ENCODE measurements at places on chromosomes 1 and 21.

GRCh38 chr1:107315652-107316051 is 174.8 kb downstream of the NTNG1 start:
- DNase-seq = no peak

GRCh38 chr1:11245904-11246719 is 16.2 kb downstream of the MTOR start:
- no peak for DNase-seq

DNA sequence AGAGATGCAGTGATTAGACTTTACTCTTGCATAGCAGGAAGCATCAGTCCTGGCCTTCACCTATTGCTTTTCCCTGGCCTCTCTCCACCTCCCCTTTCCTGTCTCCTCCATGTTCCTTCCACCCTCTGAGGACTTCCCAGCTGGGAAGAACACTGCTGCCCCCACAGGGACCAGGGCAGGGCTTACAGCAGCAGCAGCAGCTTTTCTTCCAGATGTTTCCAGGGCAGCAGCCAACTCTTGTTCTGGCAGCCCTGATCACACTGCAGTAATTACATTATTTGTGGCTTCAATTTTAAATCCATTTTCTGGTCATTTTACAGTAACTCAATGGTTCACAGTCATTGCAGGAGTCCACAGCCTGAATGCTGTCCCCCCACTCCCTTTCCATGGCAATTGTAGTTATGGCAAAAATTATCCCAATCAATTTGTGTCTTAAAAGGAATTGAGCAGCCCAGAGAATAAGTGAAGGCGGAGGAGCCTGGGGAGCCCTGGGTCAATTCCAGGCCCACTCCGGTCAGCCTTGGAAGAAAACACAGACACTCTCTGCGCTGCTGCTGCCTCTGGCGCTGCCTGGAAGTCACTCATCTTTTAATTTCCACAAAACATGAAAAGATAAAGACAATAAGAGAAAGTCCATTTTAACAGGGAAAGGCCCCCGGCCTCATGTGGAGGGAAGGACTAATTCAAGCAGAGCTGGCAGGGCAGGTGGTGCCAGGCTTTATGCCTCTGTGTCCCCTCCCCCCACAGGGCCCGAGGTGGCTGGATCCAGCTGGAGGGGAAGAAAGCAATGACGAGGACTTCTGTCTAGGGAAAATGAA is 148.6 kb downstream of the GRIK3 start:
- no peak for DNase-seq

GRCh38 chr1:93677729-93678128 is 3.9 kb downstream of the BCAR3 start:
- no peak for DNase-seq

GRCh38 chr1:231982871-231983587 is 356.4 kb downstream of the DISC1 start:
- no peak for DNase-seq

DNA sequence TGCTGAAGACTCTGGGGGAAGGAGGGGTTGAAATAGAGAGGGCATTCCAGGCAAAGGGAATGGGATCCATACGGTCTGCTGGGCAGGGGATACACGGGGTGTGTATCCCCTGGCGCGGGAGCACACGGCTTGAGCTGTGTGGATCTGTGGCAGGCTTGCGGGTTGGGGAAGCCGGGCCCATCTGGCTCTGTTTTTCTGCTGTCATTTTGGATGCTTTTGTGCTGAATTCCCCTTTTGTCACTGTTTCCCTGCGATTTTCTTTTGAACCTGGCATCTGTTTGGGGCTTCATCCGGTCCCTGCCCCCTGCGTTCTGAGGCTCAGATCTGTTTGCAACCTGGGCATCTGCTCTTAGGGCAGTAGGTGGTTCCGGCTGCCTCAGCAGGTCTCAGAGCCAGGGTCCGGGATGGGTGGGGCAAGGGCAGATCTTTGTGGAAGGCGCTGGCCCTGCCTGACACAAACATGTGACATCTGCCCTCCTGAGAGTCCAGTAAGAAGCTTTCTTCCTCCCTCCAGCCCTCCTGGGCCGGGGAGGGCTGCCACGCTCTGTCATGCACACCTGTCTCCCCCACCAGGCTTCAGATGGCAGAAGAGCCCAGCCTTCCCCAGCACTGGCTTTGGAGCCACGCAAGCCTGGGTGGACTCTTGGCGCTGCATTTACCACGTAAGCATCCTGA is 84.0 kb downstream of the IGSF21 start:
- DNase-seq = peak; percentile 53

GRCh38 chr1:162725301-162725837 is 65.1 kb upstream of the HSD17B7 start:
- DNase-seq = no peak

GRCh38 chr1:54931275-54931840 is 44.4 kb upstream of the DHCR24 start:
- no peak for DNase-seq

- DNase-seq = no peak
These were observed 12.8 kb downstream of the PDE9A start for GRCh38 chr21:42666023-42666747.

DNA sequence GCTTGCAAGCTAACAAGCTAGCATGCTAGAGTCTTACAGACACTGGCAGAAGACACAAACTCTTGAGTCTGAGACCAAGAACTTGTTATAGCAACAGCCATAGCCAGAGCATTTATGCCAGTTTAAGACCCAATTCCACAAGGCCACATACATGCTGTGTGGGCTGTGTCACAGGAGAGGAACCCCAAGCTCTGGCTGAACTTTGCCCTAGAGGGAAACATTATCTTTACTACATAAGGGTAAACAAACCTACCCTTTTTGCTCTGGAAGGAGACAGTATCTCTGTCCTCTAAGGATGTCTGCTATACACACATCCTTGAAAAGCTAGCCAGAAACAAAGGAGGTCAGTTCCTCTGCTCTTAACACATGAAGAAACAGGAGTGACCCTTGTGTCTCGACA is 70.3 kb downstream of the HSF2BP start:
- DNase-seq = no peak

DNA sequence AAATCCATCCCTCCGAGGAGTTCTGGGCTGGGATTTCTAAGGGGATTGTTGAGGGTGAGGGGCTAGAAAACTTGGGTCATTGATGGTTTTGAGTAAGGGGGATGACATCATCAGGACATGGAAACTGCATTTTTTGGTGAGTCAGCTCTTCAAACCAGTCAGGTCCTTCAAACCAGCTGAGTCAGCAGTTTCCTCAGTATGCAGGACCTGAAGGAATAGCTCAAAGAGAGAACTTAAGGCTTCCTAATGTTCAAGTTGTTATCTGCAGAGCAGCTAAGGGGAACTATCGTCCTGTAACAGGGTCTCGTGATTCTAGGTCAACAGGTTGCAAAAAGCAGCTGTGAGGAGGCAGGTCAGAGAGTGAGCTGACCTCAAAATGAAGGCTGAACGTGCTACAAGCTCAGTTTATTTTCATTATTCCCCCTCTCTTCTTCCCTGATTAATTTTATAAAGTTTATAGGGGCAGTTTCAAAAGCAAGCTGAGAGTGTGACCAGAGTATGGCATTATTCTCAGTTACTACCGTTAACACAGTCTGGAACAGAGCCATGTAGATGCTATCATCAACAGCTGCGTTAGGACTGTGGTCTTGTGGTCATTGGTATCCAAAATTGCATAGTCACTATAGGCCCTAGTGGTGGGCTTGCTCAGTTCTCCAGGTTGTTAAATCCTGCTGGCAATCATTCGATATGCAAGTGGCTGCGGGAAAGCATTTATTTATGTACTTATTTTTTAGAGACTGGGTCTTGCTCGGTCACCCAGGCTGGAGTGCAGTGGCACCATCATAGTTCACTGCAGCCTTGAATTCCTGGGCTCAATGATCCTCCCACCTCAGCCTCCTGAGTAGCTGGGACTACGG is 10.7 kb upstream of the SDC3 start:
- no peak for DNase-seq

- no peak for DNase-seq
These were observed 35.7 kb upstream of the MAGOH start for GRCh38 chr1:53274026-53274425.

GRCh38 chr1:65292861-65293593 is 16.3 kb upstream of the DNAJC6 start:
- DNase-seq = no peak

- no peak for DNase-seq
These were observed 157.8 kb upstream of the DPYD start for GRCh38 chr1:98078596-98078995.

DNA sequence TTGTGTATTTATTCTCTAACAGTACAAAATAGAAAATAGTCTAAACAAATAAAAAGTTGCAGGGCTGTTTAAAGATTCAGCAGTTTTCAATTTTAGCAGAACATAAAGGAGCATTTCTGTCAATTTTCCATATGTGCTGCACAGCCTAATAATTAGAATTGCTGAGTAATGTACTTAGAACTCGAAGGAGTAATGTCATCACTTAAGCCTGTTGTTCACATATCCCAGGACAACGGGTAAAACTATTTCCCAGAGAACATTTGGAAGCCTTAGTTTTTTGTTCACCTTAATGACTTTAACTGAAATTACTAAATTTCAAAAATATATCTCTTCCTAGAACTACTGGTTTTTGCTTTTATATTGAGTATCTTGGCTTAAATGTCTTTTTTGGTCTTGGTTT is 81.6 kb downstream of the ZP4 start:
- DNase-seq = no peak

- DNase-seq = no peak
These were observed 296.3 kb downstream of the HMCN1 start for GRCh38 chr1:186030453-186030852.

DNA sequence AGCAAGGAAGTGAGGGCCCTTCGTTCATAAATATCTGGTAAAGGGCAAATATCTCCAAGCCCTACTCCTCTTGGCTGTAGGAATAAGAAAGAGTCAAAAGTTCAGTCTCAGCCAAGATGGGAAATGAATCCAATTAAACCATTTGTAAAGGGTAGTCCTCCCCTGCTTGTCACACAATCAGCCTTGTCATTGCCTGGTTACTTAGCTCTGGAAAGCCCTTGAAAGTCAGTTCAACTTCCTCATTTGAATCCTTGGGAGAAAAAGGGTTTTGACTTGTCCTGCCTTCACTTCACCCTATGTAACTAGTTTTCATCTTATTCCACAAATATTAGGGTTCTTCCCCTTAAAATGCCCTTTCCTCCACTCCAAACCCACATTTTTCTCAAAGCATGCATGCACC is 100.0 kb downstream of the ELAVL4 start:
- DNase-seq = no peak

GRCh38 chr1:90534116-90534515 is 183.0 kb downstream of the BARHL2 start:
- no peak for DNase-seq

DNA sequence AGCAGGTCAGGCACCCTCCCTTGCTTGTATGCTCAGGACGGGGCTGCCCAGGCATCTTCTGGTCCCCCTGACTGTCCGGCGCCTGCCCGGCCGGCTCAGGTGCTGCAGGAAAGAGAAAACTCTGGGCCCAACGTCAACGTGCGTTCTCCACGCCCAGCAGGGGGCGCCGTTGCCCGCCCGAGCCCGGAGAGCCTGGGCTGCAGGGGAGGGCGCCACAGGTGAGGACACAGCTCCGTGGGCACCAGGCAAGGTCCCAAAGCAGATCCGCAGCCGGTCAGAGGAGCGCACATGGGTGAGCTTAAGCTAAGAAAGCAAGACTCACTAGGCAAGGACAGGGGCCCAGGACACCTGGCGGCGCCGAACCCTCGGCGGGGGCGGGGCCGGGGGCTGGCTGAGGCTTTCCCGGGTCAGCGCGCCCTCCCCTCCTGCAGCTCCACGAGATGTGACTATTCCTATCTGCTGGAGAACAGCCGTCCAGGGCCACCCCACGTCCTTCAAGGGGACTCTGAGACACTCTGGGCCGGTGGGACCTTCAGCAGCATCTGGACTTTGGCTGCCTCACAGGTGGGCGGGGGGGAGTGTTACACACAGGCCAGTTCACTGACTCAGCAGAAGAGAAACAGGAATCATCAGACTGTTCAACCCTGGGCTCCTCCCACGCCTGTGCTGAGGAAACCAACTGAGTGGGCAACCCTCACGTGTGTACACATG is 29.3 kb downstream of the KRTAP10-1 start:
- no peak for DNase-seq

DNA sequence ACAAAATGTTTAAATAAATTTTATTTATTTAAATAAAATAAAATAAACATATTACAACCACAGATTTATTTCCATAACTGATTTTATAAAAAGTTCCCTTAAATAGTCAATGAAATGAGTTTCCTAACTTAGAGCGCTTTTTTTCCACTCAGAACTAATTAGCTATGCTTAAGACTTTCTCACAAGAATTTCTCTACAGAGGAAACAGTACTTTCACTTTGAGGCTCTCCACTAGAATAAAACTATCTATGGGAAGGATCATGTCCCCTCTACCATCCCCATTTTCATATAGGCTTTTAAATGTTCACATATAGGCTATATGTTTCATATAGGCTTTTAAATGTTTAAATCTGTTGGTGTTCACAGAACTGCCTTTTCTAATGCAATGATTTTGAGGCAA is 40.0 kb upstream of the DPH5 start:
- DNase-seq = no peak

DNA sequence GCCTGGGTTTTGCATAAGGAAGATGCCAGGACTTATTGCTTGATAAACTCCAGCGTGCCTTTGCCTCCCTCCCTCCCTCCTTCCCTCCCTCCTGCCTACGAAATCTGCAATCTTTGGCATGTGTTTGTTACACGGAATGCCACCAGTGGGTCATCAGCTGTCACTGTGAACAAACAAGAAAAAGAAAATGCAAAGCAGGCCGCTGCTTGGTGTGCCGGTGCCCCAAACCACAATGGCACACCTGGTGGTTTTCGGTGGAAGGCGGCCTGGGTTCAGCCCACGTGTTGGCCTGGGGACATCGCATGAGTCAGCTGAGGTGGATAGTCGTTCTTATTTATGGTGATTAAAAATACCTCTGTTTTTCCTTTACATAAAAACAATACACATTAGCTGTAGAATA is 16.3 kb upstream of the IFNLR1 start:
- no peak for DNase-seq

DNA sequence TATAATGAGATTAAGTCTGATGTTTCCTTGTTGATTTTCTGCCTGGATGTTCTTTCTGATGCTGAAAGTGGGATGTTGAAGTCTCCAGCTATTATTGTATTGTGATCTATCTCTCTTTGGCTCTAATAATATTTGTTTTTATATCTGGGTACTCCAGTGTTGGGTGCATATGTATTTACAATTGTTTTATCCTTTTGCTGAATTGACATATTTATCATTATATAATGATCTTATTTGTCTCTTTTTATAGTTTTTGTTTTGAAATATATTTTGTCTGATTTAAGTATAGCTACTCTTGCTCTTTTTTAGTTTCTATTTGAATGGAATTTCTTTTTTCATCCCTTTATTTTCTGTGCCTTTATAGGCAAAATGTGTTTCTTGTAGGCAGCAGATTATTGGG is 522.2 kb upstream of the NEGR1 start:
- no peak for DNase-seq

- no peak for DNase-seq
These were observed 84.5 kb downstream of the UCHL5 start for GRCh38 chr1:192974701-192975100.

GRCh38 chr1:167328816-167329483 is 108.3 kb downstream of the POU2F1 start:
- DNase-seq = no peak
